NCI-H1694 (cell line): ENCODE measurements at places on chromosomes 6 and 20.

- DNase-seq, result no peak
These were observed 1.4 kb downstream of the OTOR start for GRCh38 chr20:16749573-16749972.

GRCh38 chr20:59673998-59674445, 69.7 kb downstream of the PHACTR3 start:
- DNase-seq, result no peak

DNA sequence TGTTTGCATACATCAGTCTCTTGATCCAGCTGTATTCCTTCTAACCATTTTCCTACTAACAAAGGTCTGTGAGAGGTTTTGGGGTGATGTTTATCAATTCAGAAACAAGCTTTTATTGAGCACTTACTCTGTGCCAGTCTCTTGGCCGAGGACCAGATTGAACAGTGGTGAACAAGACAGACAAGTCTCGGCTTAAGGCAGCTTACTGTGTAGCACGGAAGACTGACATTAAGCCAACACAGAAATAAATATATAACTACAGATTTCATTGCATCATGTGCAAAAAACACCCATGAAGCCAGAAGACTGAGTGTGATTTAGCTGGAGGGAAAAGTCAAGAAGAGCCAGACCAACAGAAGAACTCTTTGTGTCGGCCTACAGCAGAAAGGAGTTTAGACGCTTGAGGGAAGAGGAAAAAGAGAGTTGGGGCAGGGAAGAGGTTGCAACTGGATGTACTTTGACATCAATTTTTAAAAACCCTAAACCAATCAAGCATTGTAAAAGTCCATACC, 549.6 kb upstream of the CITED2 start:
- no peak for DNase-seq

DNA sequence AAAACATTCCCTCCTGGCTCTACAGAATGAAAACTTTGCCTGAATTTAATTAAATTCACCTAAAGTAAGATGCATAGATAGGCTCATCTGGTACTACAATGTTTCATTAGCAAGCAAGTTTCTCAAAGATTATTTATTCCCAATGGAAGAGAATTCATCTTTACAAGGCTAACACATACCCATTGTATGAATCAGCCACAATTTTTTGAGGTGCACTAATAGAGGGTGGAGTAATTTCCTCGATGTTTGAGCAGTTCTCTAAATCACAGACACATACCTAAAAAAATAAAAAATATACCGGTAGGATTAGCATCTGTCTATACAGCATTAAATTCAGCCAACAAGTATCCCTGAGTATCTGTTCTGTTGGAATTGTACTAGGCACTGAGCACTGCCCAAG, 32.7 kb downstream of the ROS1 start:
- no peak for DNase-seq

- DNase-seq, result no peak
These were observed 94.7 kb upstream of the NXT1 start for GRCh38 chr20:23255716-23256385.

GRCh38 chr6:128275030-128275429, 245.4 kb downstream of the PTPRK start:
- no peak for DNase-seq
